ENCODE measurements at places on chromosomes 1 and 21.

- DNase-seq = no peak
Measured at GRCh38 chr1:87202922-87203655, 125.6 kb upstream of the LMO4 start.

DNA sequence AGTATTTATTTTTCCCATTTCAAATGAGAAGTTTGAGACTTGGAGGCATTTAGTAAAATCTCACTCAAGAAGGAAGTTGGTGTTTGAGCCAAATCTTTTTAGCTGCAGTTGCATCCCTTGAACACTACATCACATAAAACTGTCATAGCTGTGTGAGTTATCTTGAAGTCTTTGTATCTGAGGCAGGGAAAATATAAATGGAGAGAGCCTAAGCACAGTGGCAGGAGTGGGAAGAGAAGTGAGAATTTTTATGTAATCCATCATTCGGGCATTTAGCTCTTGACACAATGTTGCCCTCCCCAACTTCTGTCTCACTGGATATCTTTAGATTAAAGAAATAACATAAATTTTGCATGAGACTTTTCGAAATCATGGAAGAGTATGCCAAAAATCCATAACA, 235.4 kb upstream of the GREM2 start:
- no peak for DNase-seq

- DNase-seq = no peak
Measured at GRCh38 chr1:151898519-151898991, 10.8 kb downstream of the THEM4 start.

DNA sequence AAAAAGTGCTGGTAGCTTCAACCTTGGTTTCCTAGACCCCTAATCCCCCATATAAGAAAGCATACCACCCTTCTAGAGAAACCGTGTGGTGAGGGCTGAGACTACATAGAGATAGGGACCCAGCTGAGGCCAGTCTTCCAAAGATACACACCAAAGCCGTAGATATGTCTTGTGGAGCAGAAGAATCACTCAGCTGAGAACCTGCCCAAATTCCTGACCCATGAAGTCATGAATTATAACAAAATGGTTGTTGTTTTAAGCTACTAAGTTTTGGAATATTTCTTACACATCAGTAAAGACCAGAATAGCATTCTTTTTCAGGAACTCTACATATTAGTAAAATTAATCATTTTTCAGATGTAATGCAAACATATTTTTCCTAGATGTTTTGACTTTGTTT, 3.3 kb upstream of the SNRPE start:
- no peak for DNase-seq

GRCh38 chr1:66239834-66240233, 294.1 kb upstream of the SGIP1 start:
- no peak for DNase-seq

- no peak for DNase-seq
Measured at GRCh38 chr21:34126691-34127090, 53.3 kb downstream of the MRPS6 start.

- no peak for DNase-seq
Measured at GRCh38 chr1:245690156-245690690, 535.4 kb downstream of the KIF26B start.

GRCh38 chr1:17027403-17027802, 15.7 kb upstream of the ATP13A2 start:
- no peak for DNase-seq
